ENCODE measurements at places on chromosomes 2 and 18.
A peak's percentile ranks its signal among the peaks of the same experiment; 100 is the strongest.

- DNase-seq, result no peak
Measured at GRCh38 chr18:75582406-75582821, 154.9 kb upstream of the SMIM21 start.

DNA sequence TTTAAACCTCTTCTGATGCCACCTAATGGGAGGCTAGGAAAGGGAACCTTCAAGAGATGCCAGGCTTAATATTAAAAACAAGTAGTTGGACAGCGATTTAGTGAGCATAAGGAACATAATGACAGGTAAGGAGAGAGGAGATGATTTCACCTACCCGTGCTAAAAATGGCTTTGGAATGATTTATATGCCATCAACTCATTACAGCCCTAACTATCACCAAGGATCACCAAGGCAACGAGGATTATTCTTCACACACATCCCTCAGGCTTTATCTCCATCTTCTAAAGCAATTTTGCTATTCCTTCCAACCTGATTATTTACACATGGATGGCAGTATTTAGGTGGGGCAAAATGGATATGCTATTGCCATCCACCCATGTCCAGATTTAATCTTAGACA, 237.8 kb downstream of the DCC start:
- no peak for DNase-seq

GRCh38 chr2:180254872-180255271, 247.8 kb upstream of the CWC22 start:
- DNase-seq, result peak; percentile 39

- DNase-seq, result peak; percentile 5
Measured at GRCh38 chr2:9594366-9595054, 36.3 kb downstream of the YWHAQ start.

GRCh38 chr2:62972601-62973000, 78.0 kb upstream of the OTX1 start:
- DNase-seq, result no peak

DNA sequence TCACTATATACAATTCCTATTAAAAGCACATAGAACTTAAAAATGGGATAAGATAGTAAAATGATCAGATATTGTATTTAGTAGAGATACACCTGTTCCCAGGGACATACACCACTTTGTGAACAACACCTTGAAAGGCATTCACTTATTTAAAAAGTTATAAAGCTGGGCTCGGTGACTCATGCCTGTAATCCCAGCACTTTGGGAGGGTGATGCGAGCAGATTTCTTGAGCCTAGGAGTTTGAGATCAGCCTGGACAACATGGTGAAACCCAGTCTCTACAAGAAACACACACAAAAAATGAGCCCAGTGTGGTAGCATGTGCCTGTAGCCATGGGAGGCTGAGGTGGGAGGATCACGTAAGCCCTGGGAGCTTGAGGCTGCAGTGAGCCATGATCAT, 90.9 kb downstream of the RAPGEF4 start:
- no peak for DNase-seq

- no peak for DNase-seq
Measured at GRCh38 chr2:104091894-104092293, 762.0 kb upstream of the POU3F3 start.

GRCh38 chr2:30276455-30276911, 45.1 kb downstream of the LBH start:
- no peak for DNase-seq

DNA sequence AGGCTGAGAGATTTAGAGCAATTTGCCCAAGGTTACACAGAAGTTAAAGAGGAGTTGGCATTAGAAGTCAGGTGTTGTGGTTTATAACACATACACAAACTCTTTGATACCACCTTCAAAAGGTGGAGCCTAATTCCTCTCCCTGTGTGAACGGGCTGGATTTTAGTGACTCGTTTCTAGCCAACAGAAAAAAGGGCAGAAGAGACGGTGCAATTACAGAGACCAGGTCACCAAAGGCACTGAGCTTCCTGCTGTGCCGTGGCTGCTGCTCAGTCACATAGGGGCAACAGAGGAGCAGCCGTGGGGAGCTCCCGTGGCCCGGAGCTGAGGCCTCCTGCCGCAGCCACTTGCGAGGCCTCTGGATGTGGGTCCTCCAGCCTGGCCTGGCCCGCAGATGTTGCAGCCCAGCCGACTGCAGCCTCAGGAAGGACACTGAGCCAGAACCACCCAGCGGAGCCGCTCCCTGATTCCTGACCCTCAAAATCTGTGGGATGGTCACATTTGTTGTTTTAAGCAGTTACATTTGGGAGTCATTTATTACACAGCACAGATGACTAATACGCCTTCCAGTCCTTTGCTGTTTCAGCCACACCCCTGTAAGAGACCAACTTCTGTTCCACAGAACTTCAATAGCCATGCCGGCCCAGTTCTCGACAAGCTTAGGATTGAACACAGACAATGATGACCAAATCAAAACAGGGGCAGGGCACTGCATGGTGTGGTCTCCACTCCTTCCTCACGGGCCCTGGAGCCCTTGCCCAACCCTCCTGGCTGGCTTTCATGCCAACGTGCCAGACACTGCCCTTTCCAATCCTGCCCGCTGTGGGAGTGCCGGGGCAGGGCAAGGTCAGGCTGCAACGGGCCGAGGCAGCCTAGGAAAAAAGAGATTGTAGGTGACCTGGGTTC, 17.1 kb downstream of the EDAR start:
- no peak for DNase-seq

DNA sequence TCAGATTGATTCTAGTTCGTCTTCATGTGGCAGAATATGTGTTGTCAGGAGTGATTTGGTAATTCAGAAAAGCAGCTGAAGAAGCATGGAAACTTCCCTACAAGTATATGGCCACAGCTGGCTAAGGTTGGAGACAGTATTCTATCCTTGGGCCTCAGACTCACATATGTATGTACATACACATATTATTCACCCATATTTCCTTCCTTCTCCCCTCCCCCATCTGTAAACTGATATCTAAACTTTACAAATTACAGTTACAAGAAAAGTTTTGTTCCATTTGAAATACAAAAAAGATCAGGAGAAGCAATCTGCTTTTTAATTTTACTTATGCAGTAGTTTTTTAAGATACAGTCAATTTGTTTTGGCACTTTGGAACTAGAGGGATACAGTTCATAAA, 3.1 kb downstream of the SP3 start:
- no peak for DNase-seq

- no peak for DNase-seq
Measured at GRCh38 chr18:48957136-48957535, 6.4 kb upstream of the SMAD7 start.

DNA sequence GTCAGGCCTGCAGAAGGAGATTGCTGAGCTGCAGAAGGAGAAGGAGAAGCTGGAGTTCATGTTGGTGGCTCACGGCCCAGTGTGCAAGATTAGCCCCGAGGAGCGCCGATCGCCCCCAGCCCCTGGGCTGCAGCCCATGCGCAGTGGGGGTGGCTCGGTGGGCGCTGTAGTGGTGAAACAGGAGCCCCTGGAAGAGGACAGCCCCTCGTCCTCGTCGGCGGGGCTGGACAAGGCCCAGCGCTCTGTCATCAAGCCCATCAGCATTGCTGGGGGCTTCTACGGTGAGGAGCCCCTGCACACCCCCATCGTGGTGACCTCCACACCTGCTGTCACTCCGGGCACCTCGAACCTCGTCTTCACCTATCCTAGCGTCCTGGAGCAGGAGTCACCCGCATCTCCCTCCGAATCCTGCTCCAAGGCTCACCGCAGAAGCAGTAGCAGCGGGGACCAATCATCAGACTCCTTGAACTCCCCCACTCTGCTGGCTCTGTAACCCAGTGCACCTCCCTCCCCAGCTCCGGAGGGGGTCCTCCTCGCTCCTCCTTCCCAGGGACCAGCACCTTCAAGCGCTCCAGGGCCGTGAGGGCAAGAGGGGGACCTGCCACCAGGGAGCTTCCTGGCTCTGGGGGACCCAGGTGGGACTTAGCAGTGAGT, 19.4 kb downstream of the FOSL2 start:
- DNase-seq, result no peak

GRCh38 chr2:220227266-220227920, 600.0 kb downstream of the SLC4A3 start:
- DNase-seq, result no peak

DNA sequence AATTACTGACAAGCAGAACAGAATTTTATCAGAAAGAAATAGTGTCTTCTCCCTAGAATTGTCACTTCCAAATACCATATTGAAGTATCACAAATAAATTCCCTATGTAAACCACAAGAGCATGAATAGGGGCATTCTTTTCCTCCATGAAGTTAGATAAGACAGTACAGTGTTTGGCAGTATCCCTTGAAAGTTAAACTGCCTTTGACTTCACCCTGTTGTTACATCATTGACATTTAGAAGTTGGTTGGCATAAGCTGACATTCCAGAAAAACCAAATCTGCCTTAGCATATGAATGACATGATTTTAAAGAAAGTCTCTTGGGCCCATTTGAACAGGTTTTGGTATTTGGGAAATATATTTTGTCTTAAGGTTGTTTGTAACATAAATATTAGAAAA, 50.2 kb upstream of the OSR1 start:
- DNase-seq, result no peak

DNA sequence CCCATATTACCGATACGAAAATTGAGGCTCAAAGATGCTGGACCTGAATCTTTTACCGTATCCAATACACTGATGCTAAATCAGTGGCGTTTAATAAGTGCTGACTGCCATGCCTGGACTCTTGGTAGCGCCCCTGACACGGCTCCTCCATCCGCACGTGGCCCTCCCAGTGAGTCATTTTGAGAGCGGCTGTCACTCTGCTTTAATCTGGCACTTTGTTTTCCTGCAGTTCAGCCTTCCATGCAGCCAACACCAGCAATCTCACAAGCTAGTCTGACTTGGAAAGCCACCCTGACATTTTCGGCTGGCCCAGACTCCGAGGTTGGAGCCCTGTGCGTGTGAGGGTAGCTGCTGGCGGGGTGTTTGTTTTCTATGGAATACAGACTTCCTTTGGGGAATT, 155.1 kb upstream of the LMAN1 start:
- no peak for DNase-seq

DNA sequence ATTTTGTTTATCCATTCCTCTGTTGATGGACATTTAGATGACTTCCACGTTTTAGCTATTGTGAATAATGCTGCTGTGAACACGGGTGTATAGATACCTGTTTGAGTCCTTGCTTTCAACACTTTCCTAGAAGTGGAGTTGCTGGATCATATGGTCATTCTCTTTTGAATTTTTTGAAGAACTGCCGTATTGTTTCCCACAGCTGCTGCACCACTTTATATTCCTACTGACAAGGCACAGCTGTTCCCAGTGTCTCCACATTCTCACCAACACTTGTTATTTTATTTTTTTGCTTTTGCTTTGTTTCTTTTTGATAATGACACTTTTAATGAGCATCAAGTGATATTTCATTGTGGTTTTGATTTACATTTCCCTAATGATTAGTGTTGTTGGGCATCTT, 41.4 kb upstream of the KCNJ13 start:
- no peak for DNase-seq

GRCh38 chr2:190420801-190421200, 12.6 kb downstream of the MFSD6 start:
- DNase-seq, result no peak

DNA sequence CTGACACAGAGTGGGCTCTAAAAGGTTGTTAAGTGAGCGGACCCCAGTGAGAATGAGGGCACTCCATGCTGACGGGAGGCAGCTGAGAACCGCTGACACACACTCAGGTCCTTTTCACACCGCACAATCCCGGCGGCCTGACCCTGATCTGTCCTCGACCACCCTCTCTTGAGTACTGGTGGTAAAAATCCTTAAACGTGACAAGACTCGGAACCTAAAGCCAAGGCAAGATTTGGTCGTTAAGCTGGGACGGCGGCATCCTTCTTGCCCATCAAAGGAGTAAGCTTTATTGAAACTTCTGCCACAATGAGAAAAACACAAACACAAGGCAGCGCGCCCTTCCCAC, 569 bp downstream of the TMX3 start:
- peak; percentile 42 for DNase-seq

- DNase-seq, result no peak
Measured at GRCh38 chr2:231357048-231357447, 38.5 kb upstream of the B3GNT7 start.

DNA sequence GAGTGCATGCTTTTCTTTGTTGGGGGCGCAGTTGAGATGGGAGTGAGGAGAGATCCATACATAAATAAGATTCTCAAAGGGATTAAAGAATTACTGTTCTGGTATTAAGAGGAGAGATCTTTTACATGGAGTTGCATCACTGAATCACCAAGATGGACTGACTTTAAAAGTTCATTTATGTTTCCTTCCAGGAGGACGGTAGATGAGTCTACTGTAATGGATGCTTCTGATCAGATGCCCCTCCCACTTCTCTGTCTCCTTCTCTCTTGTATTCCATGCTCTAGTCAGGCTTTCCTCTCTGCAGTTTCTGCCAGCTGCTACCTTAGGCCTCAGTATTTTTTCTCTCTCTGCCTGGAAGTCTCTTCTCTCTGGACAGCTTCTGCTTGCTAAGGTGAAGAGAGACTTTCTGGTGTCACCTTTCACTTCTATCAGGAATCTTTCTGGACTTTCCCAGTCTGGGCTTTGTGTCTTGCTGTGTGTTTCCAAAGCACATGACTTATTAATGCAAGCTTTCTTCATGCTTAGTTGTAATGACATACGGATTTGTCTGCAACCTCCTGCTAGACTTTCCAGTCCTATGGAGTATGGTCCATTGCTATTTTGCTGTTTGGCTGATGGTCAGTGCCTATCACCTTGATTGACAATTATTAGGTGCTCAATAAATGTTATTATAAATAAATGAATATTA, 23.6 kb downstream of the FAM171B start:
- peak; percentile 45 for DNase-seq

GRCh38 chr2:199259671-199260070, 198.1 kb downstream of the SATB2 start:
- DNase-seq, result no peak

DNA sequence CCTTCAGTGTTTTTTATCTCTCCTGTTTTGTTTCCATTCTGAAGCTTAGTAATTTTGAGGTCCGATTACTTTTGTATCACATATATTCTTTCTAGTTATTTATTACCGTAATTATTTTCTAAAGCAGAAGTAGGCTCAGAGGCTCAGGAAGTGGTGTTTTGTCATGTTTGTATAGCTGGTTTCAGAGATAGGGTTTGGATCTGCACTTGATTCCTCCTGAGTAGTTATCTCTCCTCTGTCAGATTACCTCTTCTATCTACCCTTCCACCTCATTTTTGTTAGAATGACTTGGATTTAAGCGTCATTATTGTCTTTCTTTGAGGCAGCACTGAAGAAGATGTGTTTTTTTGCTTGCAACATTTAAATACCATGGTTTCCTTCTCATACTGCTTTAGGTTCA, 95.4 kb downstream of the MTA3 start:
- no peak for DNase-seq

- DNase-seq, result no peak
Measured at GRCh38 chr2:160457588-160457987, 36.0 kb downstream of the RBMS1 start.

- no peak for DNase-seq
Measured at GRCh38 chr18:21163647-21164547, 52.3 kb upstream of the ROCK1 start.

Data from NCI-H345 (cell line).